CD4-positive, alpha-beta T cell treated with Interleukin-15 for 1 hour (primary cell): ENCODE measurements at places on chromosomes 16 and 17.

DNA sequence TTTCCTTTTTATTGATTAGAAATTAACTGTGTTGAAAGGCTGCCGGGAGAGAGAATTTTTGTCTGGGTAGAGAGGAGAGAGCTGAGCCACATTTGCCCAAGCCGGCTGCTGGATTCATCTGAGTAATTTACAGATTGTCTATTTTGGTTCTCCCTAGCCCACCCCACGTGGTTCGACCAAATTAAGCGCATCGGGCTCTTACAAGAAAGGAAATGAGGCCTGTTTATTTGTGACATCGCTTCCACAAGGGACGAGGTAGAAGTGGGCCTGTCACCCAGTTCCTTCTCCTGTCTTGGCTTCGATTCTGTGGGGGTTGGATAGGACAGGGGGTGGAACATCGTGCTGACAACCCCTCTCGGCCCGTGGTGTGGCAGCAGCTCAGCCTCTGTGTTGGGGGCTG is 42.9 kb downstream of the SYT17 start:
- peak; percentile 24 for DNase-seq

DNA sequence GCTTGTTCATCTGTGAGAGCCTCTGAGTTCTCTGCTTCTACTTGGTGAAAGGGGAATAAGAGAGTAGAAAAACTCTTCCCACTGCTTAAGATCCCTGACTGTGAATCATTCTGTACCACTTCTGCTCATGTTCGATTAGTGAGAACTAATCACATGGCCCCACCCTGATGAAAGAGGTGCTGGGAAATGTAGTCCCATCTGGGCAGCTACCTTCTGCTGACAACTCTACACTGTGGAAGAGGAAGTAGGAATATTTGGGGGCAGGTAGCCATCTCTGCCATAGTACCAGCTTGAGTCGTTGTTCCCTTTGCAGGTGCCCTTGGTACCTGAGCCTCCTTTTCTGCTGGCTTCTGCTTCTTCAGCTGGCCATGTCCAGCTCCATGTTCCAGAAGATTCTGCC is 29.9 kb downstream of the NKD1 start:
- no peak for DNase-seq

DNA sequence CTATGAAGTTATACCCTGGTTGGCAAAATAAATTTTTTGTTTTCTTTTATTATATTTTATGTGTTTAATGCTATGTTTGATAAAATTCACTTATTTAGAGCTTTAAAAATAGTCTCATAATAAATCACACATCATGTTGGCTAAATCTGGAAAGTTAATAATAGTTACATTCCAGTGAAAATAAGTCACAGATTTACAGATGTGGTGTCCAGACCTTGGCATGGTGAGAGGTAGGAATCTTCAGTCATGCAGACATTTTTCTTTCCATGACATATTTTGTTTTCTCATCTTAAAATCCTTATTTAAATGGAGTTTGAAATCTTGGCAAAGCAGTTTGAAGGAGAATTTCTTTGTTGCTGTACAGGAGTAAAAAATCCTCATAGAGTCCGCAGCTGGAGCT is 48.1 kb upstream of the GOSR1 start:
- DNase-seq = no peak

- DNase-seq = no peak
Observed at GRCh38 chr16:4378999-4379690, 7.5 kb downstream of the VASN start.

DNA sequence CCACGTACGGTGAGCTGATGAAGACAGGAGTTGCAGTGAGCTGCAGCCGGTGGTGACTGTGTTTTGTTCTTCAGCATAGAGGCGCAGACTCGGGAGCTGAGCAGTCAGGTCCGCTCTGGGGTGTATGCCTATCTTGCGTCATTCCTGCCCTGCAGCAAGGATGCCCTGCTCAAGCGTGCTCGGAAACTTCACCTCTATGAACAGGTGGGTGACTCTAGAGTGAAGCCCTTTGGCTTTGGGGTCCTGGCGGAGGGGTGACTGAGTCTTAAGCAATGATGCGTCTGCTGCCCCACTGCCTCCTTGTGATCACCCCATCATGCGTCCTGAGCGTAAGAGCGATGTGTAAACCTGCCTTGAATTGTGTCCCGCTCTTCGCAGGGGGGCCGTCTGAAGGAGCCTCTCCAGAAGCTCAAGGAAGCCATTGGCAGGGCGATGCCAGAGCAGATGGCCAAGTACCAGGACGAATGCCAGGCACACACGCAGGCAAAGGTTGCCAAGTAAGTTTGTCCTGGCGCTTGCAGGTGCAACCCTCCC is 22.9 kb downstream of the UBN1 start:
- DNase-seq = no peak

- no peak for DNase-seq
Observed at GRCh38 chr17:41772586-41773189, 13.8 kb downstream of the JUP start.

DNA sequence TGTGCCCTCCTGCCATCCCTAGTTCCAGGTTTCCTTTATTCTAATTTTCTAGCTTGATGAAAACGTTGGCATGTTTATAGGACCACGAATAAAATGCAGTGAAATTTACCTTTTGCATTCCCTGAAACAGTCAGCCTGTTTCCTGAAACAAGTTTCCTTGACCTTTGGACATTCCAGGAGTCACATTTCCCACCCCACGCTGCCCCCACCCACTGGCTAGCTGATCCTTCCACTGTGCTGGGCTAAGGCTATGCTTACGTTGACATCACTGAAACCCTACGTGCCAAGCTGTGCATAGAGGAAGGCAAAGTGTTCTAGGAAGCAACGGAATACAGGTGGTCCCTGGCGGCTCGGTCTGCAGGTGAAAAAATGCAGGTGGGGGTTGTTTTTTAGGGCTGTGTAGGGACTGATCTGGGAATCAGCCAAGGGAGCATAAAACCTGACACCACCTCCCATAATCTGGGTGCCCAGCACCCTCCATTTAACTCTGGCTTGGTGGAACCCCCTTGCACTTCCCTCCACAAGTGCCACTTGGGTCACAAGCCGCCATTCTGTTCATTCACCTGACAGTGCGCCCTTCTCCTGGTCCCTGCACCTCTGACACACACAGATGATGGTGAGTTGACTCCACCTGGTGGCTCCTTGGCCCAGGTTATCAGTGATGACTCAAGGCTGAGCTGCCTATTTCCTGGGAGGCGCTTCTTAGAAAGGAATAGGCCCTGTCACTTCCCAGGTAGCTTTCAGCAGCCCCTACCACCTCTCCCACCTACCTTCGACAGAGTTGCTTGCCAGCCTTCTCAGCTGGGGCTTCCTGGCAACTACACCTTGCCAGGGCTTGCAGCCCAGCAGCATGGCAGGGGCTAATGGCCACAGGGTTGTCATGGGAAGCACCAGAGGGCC is 83.7 kb downstream of the N4BP1 start:
- peak; percentile 20 for DNase-seq

DNA sequence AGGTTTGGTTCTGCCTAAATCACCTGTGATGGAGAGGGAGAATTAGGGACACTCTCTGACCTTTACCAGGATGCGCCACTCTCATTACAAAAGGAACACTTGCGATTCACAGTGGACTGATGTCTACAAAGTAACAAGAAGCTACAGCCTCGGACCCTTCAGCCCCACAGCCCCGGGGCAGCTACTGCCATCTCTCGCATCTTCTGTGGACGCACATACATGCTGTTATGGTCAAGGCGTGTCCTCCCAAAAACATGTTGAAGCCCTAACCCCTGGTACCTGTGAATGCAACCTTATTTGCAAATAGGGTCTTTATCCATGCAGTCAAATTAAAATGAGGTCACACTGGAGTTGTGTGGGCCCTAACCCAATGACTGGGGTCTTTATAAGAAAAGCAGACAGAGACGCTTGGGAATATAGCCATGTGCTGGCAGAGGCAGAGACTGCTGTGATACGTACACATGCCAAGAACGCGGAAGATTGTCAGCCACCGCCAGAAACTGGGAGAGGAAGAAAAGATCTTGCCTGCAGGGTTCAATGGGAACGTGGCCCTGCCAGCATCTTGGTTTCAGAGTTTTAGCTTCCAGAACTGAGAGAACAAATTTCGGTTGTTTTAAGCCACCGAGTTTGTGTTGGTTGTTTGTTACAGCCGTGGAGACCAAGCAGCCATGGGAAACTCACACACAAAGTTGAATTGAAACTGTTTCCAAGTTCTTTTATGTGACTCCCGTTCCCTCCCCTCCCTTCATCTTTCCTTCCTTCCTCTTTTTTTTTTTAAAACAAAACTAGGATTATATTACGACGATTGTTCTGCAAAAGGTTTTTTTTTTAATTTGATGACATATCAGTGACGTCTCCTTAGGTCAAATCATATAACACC is 23.1 kb downstream of the ATP2C2 start:
- DNase-seq = no peak

GRCh38 chr16:82439678-82440293 is 187.0 kb upstream of the CDH13 start:
- no peak for DNase-seq

DNA sequence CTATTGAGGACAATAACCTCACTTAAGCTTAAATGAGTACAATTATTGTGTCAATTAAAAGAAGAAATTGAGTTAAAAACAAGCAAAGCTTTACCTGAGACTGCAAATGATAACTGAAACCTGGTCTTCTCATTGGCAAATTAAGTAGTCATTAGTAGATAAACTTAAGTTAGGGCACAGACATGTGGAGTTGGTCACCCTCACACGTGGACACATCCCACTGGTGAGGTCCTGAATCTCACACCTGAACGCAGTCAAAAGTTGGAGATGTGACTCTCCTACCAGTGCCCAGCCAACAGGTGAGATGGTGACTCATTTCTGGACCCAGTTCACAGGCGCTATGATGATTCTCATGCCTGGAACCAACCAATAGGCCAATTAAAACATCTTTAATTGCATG is 311.6 kb downstream of the FOXL1 start:
- DNase-seq = no peak

GRCh38 chr17:64016974-64017373 is 3.5 kb downstream of the ICAM2 start:
- no peak for DNase-seq

- DNase-seq = no peak
Observed at GRCh38 chr16:16095646-16096045, 127.6 kb downstream of the ABCC6 start.

GRCh38 chr17:36089888-36090836 is at the start of gene CCL3:
Gene CCL3 (minus strand): TSS chr17:36090143. CDS start chr17:36090058, 85 bp downstream.
- peak; percentile 82 for DNase-seq

DNA sequence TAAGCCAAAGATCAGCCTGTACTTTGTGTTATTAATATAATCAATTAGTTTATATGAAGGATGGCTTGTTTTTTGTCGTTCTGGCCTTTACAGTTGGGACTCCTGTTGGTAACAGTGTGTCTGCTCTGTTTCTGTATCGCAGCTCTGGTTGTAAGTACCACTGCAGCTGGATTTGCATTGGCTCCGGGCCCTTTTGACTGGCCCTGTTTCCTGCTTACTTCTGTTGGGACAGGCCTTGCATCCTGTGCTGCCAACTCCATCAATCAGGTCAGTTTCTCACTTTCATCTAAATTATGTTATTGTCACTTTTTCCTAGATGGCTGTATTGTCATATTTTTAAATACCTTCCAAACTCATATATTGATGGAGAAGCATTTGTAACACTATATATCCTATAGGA is 32.7 kb downstream of the COX10 start:
- no peak for DNase-seq

DNA sequence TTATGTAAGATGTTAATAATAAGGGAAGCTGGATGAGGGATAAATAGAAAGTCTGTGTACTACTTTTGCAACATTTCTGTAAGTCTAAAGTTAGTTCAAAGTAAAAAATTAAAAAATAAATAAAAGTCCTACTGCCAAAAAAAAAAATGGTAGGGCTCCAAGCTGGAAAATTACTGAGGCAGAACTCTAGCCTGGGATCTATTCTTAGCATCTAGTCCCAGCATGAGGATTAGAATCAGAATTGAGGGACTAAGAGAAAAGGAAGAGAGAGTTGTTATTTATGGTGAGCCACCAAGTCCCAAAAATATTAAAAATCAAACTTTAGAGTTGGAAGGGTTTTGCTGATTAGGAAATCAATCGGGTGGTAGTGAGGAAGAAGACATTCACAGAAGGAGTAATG is 110.3 kb downstream of the CYB561 start:
- DNase-seq = no peak

GRCh38 chr17:27294689-27295630 is 1.0 kb downstream of the WSB1 start:
- DNase-seq = peak; percentile 50

- DNase-seq = peak; percentile 73
Observed at GRCh38 chr16:1413684-1414531, 596 bp downstream of the UNKL start.
